Nephron progenitor cell (in vitro differentiated cells): ENCODE measurements at places on chromosomes 5 and 9.

GRCh38 chr9:107982001-107982400 lies 492.4 kb upstream of the KLF4 start:
- H3K27me3 ChIP-seq, result peaks cover 8% of the 10 kb centered on the region
- no peaks in the 10 kb centered on the region for H3K4me1 ChIP-seq
- no peak overlapping the region for H3K4me3 ChIP-seq
- H3K36me3 ChIP-seq, result no peaks in the 10 kb centered on the region
- no peak for DNase-seq
- peak overlapping the region; percentile 69 for H3K27ac ChIP-seq

GRCh38 chr9:34948451-34948850 lies 9.6 kb upstream of the PHF24 start:
- no peak overlapping the region for H3K4me3 ChIP-seq
- peaks cover 34% of the 10 kb centered on the region for H3K27me3 ChIP-seq
- no peaks in the 10 kb centered on the region for H3K4me1 ChIP-seq
- H3K27ac ChIP-seq, result no peak overlapping the region

GRCh38 chr9:20838218-20838617 lies 154.2 kb downstream of the FOCAD start:
- no peaks in the 10 kb centered on the region for H3K27me3 ChIP-seq
- peaks cover 59% of the 10 kb centered on the region for H3K36me3 ChIP-seq
- no peak for DNase-seq
- no peak overlapping the region for H3K4me3 ChIP-seq

DNA sequence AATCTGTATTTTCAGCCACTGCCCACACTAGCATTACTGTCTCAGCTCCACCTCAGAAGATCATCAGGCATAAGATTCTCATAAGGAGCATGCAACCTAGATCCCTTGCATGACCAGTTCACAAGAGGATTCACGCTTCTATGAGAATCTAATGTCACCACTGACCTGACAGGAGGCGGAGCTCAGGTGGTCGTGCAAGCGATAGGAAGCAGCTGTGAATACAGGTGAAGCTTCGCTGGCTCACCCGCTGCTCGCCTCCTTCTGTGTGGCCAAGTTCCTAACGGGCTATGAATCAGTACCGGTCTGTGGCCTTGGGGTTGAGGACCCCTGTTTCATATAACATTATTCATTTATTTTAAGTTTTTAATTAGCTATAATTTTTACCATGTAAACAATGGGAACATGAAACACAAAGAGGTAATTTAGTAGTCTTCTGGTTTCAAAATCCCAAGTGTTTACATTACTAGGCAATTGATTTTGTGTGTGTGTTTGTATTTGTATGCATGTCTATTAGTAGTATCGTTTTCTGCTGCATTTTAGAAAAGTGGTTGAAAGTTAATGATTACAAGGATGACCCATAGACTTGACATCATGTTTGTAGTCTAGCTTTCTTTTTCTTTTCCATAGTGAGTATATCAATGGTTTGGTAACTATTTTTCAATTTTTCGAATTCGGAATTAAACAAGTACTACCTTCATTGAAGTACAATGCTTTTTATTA lies 159.4 kb downstream of the TENT4A start:
- H3K4me1 ChIP-seq, result peaks cover 4% of the 10 kb centered on the region
- no peak overlapping the region for H3K27ac ChIP-seq
- no peak overlapping the region for H3K4me3 ChIP-seq

DNA sequence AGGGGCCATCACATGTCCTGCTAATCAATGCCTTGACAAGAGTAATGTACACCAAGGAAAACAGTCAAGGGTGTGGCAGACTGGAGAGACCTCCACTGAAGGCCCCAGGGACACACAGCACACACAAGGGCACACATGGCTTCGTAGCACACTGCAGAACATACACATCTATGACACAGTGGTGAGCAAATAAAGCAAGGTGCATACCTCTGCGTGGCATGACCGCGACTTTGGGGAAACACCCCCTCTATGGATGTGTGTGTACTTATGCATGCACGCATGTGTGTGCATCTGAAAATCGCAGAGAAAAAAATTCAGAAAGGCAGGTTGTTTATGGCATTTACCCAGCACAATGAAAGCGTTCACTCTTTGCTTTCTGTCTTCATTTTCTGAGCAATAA lies 20.5 kb downstream of the SEMA4D start:
- H3K27me3 ChIP-seq, result peaks cover 4% of the 10 kb centered on the region
- DNase-seq, result no peak
- H3K4me1 ChIP-seq, result peaks cover 60% of the 10 kb centered on the region
- no peak overlapping the region for H3K27ac ChIP-seq
- H3K36me3 ChIP-seq, result peaks cover 26% of the 10 kb centered on the region

GRCh38 chr9:111661802-111662521 lies 557 bp downstream of the GNG10 start:
- H3K27ac ChIP-seq, result peak overlapping the region; percentile 78
- H3K4me1 ChIP-seq, result peaks cover 26% of the 10 kb centered on the region
- peaks cover 25% of the 10 kb centered on the region for H3K36me3 ChIP-seq
- DNase-seq, result no peak
- H3K27me3 ChIP-seq, result peaks cover 15% of the 10 kb centered on the region
